ENCODE measurements at places on chromosomes 3 and 15.
A peak's percentile ranks its signal among the peaks of the same experiment; 100 is the strongest.

- no peak for DNase-seq
These were observed 32.5 kb upstream of the ICE2 start for GRCh38 chr15:60511351-60512031.

DNA sequence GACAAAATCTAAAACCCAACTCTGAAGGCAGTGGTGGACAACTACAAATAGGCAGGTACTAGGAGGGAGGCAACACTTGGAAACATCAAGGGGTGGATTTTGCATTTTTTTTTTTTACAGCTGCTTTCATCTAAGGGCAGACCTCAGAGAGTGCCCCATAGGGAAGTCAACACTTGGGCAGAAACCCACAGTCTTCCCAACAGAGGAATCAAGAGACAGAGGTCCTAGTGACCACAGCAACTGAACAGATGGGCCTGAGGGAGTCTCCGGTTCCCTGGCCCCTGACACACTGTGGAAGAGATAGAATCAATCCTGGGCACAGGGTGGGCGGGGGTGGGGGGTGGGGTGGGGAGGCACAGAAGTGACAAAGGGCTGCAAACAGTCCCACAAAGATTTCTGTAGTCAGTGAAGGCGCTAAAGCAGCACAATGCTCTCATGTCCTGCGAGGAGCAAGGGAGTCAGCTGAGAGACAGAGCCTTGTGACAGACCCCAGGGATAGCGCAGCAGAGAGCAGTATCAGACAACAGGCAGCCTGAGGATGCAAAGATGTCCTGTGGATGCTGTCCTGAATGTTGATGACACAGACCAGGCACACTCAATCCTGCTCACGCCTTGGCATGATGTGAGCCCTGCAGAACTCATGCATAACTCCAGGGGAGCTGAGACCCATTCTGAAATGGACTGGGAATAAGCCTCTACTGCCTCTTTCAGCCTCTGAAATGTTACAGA lies 6.9 kb upstream of the RFTN1 start:
- DNase-seq: no peak

- no peak for DNase-seq
These were observed 19.8 kb upstream of the NUDT16 start for GRCh38 chr3:131361464-131362421.

- no peak for DNase-seq
These were observed 124.5 kb downstream of the MAGI1 start for GRCh38 chr3:65914032-65914739.

- DNase-seq: peak; percentile 7
These were observed 212.5 kb downstream of the EPHB1 start for GRCh38 chr3:135007607-135008006.

Measured in fibroblast of skin of left biceps (primary cell).